Left renal cortex interstitium (tissue), 4 donors: ENCODE measurements at places on chromosomes 1 and 21.

GRCh38 chr1:5109633-5110032 is 455.2 kb downstream of the AJAP1 start:
- DNase-seq: no peak

GRCh38 chr1:199616947-199617346 is 410.6 kb upstream of the NR5A2 start:
- no peak for DNase-seq

DNA sequence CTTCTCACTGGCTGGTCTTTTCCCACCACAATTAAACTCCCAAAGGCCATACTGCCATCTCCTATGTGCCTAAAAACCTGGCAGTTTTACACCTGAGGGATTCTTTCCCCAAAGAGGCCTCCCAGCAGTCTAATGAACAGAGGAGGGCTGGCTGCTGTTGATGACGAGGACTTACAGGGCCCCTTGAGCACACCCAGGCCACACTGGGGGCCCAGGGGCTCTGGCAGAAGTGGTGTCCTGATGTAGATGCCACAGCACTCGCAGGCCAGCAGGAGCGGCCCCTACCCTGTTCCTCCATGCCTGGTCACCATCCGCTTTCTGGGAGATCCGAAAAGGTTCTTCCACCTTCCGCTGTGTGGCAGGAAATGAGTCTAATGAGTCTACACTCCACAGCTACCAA is 24.2 kb downstream of the POFUT2 start:
- DNase-seq: no peak

- no peak for DNase-seq
Measured at GRCh38 chr1:79737193-79737592, 730.7 kb upstream of the ADGRL4 start.

GRCh38 chr1:222045236-222045635 is 303.3 kb upstream of the DUSP10 start:
- no peak for DNase-seq
